ENCODE measurements at places on chromosomes 4 and X. TPM values are rescaled to one million over a fixed set of nuclear protein-coding genes. Genes with fewer than 3 reads are reported as not detected.

The UGT2B15 gene
- total RNA-seq = not detected

The EDNRA gene
- total RNA-seq = not detected

The SEC24D gene
- total RNA-seq = 41.0 TPM

The ADH1C gene
- total RNA-seq = not detected

The PPEF2 gene
- total RNA-seq = not detected

The TMSB15C gene
- total RNA-seq = 2.7 TPM

The TXK gene
- 18.4 TPM for total RNA-seq

The SLC26A1 gene
- not detected for total RNA-seq

The PTTG2 gene
- not detected for total RNA-seq

The GAGE1 gene
- total RNA-seq = not detected

The GPRASP3 gene
- 1.1 TPM for total RNA-seq

The GRPR gene
- not detected for total RNA-seq

The SYTL5 gene
- not detected for total RNA-seq

The BMX gene
- total RNA-seq = not detected

The FUNDC1 gene
- total RNA-seq = 10.5 TPM

The GPR50 gene
- not detected for total RNA-seq

Data from activated CD4-positive, alpha-beta memory T cell treated with anti-CD3 and anti-CD28 coated beads for 36 hours (primary cell).